Thyroid gland (tissue), 4 donors: ENCODE measurements at places on chromosomes 5 and 9.

GRCh38 chr5:173922527-173922926 is 34.4 kb downstream of the CPEB4 start:
- DNase-seq = no peak

DNA sequence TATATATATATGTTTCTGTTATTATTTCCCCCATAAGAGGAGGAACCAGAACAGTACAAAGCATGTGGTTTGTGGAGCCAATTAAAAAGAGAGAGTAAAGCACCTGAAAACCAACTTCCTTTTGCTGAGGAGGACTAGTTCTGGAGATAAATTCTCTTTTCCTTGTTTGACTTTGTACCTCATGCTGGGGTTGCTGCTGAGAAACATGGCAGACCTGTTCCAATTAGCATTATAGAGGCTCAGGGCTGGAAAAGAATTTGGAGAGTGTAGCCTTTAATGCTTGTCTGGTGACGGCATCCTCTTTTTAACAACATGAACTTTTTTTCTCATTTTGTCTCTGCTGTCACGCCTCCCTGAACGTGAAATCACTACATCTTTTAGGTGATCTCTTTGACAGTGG is 32.8 kb upstream of the NMUR2 start:
- DNase-seq = no peak

- DNase-seq = no peak
These were observed 71.4 kb upstream of the COL5A1 start for GRCh38 chr9:134570151-134570621.

DNA sequence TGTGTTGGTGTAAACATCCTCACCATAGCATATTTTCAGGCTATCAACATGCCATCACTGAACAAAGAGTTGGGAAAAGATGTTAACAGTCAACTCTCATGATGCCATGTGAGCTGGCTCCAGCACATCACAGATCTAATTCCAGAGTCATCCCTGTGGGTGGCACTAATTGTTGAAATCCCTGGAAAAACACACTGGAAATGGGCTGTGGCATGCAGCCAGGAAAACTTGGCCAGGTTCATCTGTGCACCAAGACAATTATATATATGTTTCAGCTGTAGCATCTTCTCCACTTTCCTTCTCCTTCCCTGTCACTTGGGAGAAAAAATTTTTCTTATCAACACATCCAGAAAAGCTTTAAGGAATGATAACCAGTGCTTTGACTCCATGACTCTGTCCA is 313.7 kb downstream of the TRIM32 start:
- no peak for DNase-seq

GRCh38 chr9:34282096-34282495 is 47.0 kb downstream of the KIF24 start:
- DNase-seq = no peak

GRCh38 chr9:129482521-129483414 is 138.1 kb downstream of the C9orf50 start:
- peak; percentile 91 for DNase-seq

DNA sequence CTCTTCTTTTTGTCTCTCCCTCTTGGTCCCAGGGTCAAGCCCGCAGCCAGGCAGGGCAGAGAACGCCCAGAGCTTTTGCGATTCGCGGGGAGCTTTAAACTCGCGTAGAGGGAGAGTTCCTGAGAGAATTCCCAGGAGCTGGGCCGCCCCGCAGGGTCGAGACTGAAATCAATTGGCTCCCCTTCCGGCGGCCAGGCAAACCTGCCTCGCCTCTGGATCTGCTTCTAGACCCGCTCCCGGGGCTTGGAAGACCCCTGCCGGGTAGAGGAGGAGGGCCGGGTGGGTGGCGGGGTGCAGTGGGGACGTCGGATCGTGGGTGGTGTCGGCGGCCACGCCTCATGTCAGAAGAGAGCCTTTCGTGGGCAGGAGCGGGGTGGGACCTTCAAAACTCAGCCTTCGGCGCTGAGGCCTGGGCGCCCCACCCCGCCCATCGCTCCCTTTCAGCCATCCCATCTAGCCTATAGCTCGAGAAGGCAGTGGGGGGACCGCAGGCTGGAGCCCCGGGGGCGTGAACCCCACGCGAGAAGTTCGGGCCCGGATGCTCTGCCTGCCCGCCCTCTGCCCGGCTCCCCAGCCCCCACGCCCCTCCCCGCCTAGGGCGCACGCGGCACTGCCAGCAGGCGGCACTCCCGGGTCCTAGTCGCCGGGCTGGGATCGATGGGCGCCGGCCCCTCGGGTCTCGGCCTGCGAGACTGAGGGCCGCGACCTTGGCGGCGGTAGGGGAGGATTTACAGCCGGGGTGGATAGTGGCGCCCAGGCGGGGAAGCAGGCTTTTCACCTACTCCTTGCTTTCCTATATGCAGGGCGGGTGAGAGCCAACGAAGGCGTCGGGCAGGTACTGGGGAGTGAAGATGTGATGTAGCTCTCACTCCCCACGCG is 6.1 kb downstream of the PRDM6 start:
- no peak for DNase-seq

GRCh38 chr9:90546200-90546599 is 96.4 kb downstream of the DIRAS2 start:
- DNase-seq = peak; percentile 5

DNA sequence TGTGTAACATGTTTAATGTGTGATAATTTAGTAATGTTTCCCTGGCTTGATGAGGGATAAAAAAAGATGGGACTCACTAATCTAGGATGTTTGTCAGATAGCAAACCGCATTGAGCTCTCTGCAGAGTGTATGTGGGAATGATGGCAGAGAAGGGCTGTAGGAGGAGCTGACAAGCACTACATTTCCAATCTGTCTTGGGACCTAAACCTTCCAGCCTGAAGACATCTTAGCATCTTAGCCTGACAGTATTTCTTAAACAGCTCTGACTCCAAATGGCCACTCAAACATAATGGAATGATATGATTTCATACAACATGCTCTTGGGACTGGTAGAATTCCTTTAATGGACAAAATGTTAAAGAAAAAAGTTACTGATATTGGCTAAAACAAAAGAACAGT is 116.7 kb downstream of the PPP2R2B start:
- DNase-seq = no peak

GRCh38 chr5:168951769-168952168 is 349.2 kb downstream of the SLIT3 start:
- no peak for DNase-seq

DNA sequence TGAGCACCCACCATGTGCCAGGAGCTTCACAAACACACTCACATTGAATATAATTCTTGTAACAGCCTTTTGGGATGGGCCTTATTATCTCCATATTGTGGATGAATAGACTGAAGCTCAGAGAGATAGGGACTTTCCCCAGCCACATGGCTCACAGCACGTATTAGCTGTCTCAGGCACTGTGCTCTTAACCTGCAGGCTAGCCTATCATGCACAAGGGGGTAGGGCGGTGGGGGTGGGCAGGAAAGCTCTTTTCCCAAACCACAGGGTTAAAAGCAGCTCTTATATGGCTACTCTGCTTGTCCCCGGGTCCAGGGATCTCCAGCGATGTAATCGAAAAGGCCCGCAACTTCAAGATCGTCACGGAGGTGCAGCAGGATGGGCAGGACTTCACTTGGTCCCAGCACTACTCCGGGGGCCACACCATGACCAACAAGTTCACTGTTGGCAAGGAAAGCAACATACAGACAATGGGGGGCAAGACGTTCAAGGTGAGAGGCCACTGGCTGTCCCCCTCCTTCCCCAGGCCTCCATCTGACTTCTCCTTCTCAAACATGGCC is 2.6 kb downstream of the FABP6 start:
- no peak for DNase-seq

DNA sequence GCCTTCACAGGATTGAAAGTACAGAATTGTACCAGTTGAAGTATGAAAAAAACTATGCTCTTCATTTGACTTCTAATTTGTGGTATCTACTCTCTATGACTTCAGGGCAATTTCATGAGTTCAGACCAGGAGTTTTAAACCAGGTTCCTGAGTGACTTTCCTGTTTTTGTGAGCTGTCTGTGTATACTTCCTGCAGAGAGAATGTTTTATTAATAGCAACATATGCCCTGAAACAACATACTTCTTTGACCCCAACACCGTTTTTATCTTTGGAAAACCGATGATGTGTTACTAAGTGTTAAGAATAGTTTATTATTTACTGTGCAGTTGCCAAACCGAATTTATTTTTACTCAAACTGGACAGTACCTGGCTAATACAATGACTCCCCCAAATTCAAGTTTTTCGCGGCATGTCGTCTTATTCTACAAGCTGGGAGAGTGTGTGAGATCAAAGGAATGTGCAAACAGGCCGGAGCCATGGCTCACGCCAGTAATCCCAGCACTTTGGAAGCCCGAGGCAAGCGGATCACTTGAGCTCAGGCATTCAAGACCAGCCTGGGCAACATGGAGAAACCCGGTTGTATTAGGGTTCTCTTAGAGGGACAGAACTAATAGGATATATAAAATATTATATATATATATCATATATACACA is 58.7 kb upstream of the ERBIN start:
- DNase-seq = peak; percentile 71

DNA sequence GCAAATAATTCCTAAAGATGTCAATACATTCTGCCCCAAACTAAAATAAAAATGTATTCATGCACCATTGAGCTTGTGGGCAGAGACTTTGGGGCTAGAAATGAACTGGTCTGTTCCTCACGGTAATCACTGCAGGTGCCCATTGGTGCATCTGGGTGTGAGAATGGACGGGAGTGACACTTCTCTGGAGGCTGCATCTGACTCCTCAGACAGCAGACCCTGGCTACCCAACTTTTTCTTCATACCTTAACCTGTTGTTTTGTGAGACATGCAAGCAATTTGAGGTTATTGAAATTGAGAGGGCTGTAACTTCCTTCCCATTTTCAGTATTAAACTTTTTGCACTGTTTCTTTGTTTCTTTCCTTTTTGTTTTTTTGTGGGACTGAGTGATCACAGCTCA is 333.4 kb downstream of the ICE1 start:
- DNase-seq = no peak
